ENCODE measurements at places on chromosomes 6 and 20. TPM values are rescaled to one million over a fixed set of nuclear protein-coding genes. Genes with fewer than 3 reads are reported as not detected.

GRCh38 chr20:24164360-24164759 is 175.8 kb upstream of the GGTLC1 start:
- peak; percentile 11 for DNase-seq

GRCh38 chr20:64009811-64010387 is 26.1 kb upstream of the C20orf204 start:
- no peak for DNase-seq

- DNase-seq, result no peak
Measured at GRCh38 chr6:158011980-158012566, 30.4 kb downstream of the SYNJ2 start.

DNA sequence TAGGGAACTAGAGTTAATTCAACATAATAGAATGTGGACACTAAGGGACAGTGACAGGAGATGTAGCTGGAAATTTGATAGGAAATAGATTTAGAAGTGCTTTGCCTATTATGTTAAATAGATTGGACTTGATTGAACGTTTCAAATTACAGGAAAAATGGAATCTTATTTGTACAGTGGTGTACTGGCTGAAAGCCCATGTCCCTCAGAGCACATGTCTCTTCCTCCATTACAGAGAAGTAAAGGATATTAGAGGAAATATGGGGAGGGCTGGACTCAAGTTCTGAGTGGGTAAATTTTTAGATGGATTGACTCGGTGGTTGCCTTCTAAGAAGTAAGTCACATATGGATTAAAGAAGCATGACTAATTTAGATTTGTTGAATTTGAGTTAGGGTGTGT is 11.4 kb downstream of the PKIB start:
- no peak for DNase-seq

The SSTR4 gene
- polyA plus RNA-seq, result not detected

The OR2J3 gene
- not detected for polyA plus RNA-seq

GRCh38 chr20:46683939-46684750 is 5.1 kb downstream of the TP53RK start:
- DNase-seq, result peak; percentile 80

GRCh38 chr6:165804331-165805066 is 141.5 kb upstream of the PDE10A start:
- no peak for DNase-seq

DNA sequence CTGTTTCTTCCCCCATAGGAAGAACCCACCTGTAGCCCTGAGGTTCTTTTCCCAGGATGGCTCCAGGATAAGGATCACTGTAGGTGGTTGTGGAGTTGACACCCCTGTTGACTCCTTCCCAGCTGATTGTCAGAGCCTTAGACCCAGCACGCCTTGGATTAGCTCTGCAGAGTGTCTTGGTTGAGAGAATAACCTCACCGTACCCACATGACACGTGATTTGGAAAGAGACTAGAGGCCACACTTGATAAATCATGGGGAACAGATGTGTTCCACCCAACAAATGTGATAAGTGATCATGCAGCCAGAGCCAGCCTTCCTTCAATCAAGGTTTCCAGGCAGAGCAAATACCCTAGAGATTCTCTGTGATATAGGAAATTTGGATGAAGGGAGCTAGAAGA is 12.2 kb downstream of the BTN3A1 start:
- no peak for DNase-seq

The TMEM217 gene
- polyA plus RNA-seq, result 1.1 TPM

The PTP4A1 gene
- 42.2 TPM for polyA plus RNA-seq

The FBXL4 gene
- polyA plus RNA-seq, result 11.3 TPM

Measured in mammary epithelial cell (primary cell).